ENCODE measurements at places on chromosomes 12 and 14.

- peak; percentile 44 for DNase-seq
Measured at GRCh38 chr12:116916714-116917114, 6.0 kb downstream of the FBXW8 start.

DNA sequence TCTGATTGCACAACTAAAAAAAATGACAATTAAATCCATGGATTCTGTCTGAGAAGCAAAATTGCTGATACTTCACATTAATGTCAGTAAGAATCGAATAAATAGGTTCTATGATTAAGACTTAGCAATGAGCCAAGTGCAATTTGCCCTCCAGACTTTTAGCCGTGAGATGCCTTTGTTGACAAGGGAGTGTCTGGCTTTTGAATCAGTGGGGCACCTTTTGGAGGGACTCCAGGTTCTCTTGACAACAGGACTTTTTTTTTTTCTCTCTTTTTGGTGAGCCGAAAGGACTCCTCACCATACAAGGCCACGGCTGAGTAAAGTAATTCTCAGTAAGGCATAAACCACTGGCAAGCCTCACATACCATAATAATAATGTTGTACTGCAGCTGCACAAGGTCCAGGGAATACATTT is 4.7 kb upstream of the MDM1 start:
- DNase-seq, result no peak

GRCh38 chr12:57846577-57847319 is at the start of gene CTDSP2:
Gene CTDSP2, minus strand, starts transcription at chr12:57846729. Its CDS starts 294 bp downstream, at chr12:57846435.
- DNase-seq, result peak; percentile 99

DNA sequence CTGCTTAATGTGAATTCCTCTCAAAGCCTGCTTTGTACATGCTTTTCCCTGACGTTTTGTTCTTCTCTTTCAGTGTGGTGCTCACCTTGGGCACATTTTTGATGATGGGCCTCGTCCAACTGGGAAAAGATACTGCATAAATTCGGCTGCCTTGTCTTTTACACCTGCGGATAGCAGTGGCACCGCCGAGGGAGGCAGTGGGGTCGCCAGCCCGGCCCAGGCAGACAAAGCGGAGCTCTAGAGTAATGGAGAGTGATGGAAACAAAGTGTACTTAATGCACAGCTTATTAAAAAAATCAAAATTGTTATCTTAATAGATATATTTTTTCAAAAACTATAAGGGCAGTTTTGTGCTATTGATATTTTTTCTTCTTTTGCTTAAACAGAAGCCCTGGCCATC is 184.6 kb downstream of the MSRB3 start:
- no peak for DNase-seq

DNA sequence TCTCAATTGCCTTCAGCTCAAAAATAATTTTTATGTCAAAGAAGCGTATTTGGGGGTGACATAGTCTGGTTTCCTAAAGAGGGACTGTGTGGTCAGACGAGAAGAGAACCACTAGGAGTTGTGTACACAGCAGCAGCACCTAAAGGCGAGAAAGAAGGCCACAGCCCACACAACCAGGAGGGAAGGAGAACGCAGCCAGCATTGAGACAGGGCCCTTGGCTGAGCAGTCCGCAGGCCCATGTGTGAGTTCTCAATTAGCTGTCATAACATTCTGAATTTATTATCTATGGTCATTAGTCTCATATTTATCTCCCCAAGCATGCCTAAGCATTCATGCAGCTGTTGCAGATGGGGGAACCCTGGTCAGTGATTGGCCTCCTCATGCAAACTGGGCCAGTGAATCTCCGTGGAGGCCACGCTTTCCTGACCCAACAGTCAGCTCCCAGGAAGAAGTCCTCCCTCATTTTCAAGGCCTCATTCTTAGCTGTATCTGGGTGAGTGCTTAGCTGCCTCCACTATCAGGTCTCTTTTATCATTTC is 81.2 kb upstream of the ATF7IP start:
- DNase-seq, result no peak

Measured in CD4-positive, alpha-beta T cell treated with Interleukin-6 for 4 hours (primary cell).